T-helper 9 cell (primary cell): ENCODE measurements at places on chromosomes 2 and 18.

GRCh38 chr2:34652636-34653035, 1053.5 kb upstream of the FAM98A start:
- no peak for DNase-seq

- DNase-seq: no peak
Measured at GRCh38 chr18:457140-457519, 43.4 kb downstream of the COLEC12 start.

DNA sequence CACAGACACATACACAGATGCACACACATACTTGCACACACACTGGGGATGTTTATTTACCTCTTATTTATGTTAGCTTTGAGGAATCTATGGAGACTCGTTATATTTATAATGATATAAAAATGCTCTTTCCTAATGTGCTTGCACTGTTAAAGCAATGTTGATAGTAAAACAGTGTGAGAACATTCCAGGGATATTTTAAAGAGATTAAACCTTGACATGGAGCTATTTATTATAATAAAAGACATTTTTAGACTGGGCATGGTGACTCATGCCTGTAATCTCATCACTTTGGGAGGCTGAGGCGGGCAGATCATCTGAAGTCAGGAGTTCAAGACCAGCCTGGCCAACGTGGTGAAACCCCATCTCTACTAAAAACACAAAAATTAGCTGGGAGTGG, 557.3 kb upstream of the ZNF804A start:
- DNase-seq: no peak

DNA sequence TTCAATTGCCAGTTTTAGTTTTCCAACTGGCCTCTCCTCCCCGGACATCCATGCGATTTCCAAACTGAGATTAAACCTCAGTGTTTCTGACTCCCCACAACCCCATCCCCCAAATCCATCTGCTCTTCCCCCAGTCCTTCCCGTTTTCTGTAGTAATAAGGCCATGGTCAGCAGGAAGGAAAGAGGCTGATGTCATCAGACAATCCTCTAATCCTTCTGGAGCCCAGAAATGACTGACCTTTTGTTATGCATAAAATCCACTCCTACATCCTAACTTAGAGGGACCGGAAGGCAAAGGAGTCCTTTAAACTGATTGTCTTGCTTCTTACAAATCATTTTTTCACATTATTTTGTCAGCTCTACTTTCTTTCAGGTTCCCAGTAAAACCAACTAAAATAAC, 155.8 kb downstream of the INO80D start:
- no peak for DNase-seq

DNA sequence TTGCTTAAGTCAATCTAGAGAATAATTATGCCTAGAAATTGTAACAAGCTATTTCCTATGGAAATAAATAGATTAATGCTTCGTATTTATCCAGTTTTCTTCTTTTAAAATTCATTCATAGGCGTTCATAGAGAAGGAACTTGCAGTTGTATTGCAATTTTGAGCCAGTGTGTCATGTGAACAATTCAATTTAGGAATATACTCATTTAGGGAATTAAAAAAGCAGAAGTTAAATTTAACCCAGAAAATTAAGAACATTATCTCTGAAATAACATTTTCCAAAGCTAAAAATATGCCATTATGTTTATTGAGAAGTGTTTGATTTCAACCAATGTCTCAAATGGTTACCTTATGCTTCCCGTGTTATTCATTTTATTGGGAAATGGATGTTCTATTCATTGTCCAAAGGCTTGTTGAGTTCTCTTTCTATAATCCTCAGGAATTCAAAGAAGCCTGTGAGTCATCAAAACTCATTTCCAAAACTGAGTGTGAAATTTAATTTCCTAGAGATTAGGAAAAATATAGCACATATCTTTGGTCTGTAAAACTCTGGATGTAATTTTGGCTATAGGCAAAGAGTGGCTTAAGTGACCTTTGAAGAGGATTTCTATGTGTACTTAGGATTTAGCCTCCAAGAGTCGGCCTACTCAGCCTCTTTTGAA, 99.7 kb downstream of the SLC8A1 start:
- DNase-seq: no peak

- DNase-seq: no peak
Measured at GRCh38 chr2:1593371-1594122, 150.8 kb downstream of the PXDN start.

- DNase-seq: no peak
Measured at GRCh38 chr18:23719634-23720201, 30.5 kb downstream of the LAMA3 start.

DNA sequence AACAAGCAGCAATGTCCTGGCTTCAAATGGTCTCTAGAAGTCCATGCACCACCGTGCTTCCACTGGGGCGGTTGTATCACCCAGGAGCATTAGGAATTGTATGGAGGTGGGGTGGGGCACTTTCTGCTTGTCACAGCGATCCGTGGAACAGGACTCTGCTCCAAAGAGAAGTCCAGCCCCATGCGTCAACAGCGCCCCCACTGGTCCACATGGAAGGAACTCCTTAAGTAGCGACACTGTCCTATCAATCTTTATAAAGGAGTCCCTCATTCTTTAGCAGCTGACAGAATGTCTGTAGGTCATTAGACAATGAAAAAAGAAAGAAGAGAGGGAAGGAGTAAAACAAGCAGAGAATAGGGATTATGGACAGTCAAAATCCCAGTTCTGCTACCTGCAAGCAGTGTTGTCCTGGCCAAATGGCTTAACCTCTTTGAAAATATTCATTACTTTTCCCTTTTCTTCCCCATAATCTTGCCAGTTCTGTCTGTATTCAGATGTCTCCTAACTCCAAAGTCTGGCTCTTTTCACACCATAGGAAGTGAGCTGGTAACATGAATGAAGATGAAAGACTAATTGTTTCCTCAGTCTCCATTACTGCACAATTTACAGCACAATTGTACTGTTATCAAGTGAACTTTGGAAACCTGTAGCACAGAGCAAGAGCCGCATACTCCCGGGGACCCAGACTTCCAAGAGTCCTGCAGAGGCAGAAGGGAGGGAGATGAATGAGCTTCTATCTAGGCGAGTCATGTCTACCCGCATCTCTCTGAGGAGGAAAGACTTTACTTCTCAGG, 9.9 kb downstream of the NFE2L2 start:
- no peak for DNase-seq

DNA sequence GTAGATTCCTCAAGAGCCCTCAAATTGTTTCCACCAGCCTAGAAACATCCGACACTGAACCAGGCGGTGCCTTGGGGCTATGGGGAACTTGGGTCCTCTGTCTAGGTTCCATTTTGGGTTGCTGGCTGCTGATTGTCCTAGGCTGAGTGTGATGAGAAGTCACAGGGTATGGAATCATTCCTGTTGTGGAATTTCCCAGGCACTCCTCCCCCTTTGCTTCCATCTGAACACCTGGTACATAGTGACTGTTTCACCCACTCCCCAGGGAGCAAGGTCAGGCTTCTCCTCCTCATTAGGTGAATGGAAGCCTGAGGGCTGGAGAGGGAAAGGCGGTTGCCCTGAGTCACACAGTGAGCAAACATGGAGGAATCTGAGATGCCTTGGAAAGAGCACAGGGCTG, 4.5 kb downstream of the KIF3C start:
- no peak for DNase-seq

DNA sequence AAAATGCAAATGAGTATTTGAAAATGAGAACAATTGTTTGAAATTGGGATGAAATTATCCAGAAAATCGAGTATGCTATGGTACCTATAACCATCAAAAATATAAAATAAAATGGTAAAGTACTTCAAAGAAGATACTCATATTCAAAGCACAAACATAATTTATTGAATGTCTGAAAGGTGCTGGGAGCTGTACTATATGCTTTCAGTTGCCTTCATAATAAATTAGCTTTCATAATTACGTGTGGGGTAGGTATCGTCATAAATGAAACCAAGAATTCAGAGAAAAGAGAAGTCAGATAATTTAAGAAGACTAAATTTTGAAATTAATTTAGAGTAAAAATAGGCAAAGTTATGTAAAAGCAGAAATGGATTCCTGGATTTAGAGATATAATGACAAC, 721.9 kb upstream of the ACVR2A start:
- no peak for DNase-seq

GRCh38 chr2:44940049-44940494, 1.4 kb upstream of the SIX3 start:
- DNase-seq: no peak

GRCh38 chr2:241314226-241315092, 1.0 kb downstream of the HDLBP start:
- DNase-seq: no peak

DNA sequence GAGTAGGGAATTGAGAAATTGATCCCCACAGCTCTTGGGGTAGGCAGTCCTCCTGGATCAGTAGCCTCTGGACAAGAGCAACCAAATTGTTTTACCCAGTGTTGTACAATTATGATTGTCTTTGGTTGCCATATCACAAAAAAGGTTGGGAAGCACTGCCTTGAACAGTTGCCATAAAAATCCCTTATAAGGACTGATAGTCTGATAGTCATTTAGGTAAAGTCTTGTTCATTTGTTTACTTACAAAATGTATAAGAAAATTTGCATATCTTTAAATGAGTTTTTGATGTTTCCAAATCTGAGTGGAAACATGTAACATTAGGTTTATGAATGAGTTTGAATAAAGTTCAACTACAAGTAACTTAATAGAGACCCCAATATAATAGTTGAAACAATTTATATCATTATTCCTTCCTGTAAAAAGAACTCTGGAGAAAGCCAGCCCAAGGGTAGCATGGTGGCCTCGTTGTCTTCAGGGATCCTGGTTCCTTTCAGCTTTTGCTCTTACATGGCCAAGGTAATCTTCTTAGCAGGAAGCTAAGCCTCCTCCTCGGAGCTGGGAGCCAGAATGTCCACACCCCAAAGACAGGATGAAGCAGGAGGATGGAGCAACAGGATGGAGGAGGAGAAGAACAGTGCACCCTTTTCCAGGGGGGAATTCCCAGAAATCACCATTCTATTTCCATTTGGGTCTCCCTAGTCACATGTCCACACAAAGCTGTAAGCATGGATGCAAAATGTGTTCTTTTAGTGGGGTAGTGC, 35.7 kb upstream of the NEMP2 start:
- DNase-seq: no peak

GRCh38 chr2:236610991-236611821, 41.6 kb downstream of the ACKR3 start:
- DNase-seq: no peak

DNA sequence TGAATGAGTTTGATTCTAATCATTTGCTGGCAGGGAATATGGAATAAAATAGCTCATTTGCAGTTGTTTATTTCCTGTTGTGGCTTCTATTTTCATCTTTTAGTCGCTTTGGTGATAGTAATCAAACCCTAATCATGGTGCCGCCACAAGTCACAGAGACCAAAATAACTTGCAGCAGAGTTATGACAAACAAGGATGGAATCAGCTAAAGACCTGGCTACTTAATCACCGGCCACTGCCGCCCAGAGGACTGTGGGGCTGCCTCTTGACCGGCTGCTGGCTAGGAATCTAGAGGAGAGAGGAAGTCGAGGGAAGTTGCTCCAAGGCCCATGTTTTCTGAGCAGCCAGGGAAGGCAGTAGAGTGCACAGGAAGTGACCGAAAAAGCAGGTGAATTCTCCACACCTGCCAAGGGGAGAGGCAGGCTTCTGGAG, 5.1 kb upstream of the SMAD7 start:
- DNase-seq: no peak

GRCh38 chr18:832085-832681, 20.1 kb upstream of the YES1 start:
- no peak for DNase-seq

DNA sequence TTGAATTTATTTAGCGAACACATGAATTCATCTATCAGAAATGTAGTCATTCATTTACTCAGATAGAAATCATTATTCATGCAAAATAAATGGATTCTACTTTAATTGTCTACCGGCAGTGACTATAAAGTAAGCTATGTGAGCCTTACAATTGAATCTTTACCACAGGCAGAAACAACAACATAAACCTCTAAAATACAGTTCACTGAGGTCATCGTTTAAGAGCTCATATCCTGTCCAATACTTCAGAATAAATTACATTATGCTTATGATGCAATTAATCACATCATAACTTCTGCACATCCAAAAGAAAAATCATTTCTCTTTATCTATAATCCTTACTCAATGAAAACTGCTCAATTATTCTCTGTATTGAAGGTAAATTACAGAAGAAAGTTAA, 244.7 kb downstream of the HNMT start:
- no peak for DNase-seq

DNA sequence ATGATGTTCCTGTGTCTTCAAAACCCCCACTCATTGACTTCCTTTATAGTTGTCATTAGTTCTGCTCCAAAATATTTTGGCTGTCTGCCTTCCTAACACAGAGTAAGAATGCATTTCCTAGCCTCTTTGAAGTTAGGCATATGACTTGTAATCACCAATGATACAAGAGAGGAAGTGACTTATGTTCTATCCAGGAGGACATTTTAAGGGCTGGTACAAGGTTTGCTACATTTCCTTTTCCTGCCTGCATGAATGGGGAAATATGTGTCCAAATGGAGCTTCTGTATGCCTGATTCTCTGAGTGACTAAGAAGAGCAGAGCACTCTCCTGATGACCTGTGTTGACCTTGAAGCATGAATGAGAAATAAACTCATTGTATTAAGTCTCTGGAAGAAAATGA, 115.1 kb downstream of the PLCL1 start:
- DNase-seq: no peak

- DNase-seq: no peak
Measured at GRCh38 chr18:22879293-22879692, 53.8 kb upstream of the RBBP8 start.

DNA sequence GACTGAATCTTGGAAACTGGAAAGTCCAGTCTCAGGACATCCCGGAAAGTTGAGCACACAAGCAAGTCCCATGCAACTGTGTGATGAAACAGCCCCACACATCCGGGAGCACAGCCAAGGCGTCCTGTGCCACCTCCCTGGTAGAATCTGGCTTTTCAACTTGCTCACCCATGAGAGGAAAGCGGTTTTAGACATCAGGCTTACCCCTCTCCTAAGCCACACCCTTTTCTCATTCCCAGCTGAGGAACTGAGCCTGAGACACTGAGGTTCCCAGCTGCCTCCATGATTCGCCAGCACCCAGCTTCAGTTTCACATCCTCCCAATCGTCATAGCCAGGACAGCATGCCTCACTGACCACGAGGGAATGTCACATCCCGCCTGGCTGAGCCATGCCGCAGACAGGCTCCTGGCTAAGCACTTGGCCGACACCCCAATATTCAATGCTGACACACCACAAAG, 60.3 kb downstream of the STEAP3 start:
- DNase-seq: no peak

- DNase-seq: no peak
Measured at GRCh38 chr2:125564471-125564870, 1091.5 kb upstream of the GYPC start.

- no peak for DNase-seq
Measured at GRCh38 chr2:46258937-46259776, 38.0 kb upstream of the EPAS1 start.

- DNase-seq: no peak
Measured at GRCh38 chr2:187698374-187699110, 144.3 kb upstream of the TFPI start.

- no peak for DNase-seq
Measured at GRCh38 chr18:79952456-79952995, 1.1 kb upstream of the SLC66A2 start.

DNA sequence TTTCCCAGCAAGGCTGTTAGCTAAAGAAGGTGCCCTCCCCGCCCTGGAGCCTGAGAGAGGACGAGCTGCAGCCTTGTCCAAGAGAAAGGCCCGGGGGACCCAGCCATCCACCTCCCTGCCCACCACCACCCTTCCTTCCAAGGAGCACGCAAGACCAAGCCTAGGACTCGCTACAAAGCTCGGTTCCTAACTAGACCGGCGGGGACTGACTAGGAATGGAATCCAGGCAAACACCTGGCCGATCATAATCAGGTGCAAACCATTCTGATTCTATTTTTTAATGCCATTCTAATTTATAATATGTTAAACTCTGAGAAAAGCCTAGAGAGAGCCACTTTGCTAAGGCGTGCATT, 19.7 kb upstream of the TUBB6 start:
- DNase-seq: no peak
